ENCODE measurements at places on chromosomes 12 and 14.

DNA sequence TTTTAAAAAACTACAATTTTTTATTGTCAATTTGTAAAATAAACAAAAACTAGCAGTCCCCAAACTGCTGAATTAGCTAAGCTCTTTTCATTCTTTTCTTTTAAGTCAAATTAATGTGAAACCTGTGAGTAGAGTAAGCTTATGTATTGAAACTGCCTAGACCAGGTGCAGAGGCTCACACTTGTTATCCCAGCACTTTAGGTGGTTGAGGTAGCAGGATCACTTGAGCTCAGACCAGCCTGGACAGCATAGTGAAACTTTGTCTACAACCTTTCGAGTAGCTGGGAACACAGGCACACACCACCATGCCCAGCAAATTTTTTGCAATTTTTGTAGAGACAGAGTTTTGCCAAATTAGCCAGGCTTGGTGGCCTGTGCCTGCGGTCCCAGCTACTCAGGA lies 26.4 kb downstream of the SCFD1 start:
- DNase-seq = no peak

GRCh38 chr14:53044486-53044885 lies 93.6 kb upstream of the FERMT2 start:
- no peak for DNase-seq

GRCh38 chr14:64928239-64929013 lies 14.1 kb downstream of the GPX2 start:
- no peak for DNase-seq

DNA sequence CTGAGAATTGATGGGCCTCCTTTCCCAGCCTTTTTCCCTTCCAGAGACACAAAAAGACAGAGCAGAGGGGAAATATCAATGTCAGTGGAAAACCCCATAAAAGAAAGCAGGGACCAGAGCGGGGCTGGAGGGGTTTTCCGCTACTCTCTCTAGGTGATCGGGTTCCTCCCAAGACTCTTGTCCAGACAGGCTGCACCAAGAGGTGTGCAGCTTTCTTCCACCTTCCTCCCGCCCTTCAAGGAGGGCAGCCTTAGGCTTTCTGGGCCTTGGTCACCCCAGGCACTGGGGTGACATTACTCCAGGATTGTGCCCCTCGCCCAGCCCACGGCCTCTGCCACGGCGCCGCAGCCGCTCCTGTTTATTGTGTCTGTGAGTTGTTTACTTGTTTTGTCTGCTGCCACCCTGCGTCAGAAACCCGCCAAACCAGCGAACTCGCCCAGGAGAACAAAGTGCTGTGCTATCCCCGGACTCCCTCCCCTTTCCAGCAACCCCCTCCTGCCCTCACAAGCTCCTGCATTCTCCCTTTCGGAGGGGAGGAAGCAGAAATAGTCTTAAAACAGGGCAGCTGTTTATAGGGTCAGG lies 6.7 kb upstream of the HOXC6 start:
- no peak for DNase-seq

DNA sequence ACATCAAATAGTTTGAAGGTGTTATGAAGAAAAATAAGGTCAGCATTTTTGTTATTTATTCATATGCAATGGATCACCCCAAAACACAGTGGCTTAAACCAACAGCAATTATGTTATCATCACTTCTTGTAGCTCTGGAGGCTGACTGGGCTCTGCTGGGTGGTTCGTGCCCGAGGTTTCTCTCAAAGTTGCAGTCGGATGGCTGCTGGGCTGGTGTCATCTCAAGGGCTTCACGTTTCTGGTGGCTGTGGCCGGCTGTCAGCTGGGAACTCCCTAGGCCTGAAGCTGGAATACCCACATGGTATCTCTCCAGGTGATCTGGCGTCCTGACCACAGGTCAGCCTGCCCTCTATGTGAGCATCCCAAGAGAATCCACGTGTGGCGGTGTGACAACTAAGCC lies 12.0 kb downstream of the DIO3 start:
- DNase-seq = no peak

DNA sequence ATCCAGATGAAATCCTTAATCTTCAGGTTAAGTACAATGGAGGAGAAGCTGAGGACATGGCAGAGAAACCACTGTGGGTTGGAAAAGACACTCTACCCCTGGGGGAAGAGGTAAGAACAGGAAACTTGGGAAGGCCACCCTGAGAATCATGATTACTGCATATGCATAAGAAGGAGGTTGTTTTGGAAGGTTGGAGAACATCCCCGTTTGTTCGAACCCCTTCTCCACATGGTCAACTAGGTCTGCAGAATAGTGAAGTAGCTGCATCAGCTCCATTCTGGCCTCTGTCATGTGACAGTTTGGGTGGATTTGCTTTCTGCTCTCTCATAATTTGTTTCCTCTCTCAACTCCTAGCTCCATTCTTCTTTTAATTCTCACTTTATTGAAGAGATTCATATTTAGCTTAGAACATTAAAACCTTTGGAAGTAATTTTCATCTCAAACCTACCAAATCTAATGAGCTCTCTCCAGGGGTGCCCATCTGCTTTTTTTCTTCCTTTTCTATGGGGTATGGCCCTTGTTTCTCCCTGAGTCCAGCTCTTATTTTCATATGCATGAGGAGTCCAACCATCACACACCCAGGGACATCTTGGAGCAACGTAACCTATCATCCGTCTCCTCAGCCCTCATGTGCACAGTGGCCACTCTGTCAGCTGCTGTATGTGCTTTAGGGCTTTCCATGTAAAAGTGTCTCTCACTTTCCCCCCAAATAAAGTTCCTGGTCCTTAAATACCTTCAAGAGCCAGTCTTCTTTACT lies 820.3 kb downstream of the TMEM121 start:
- no peak for DNase-seq

DNA sequence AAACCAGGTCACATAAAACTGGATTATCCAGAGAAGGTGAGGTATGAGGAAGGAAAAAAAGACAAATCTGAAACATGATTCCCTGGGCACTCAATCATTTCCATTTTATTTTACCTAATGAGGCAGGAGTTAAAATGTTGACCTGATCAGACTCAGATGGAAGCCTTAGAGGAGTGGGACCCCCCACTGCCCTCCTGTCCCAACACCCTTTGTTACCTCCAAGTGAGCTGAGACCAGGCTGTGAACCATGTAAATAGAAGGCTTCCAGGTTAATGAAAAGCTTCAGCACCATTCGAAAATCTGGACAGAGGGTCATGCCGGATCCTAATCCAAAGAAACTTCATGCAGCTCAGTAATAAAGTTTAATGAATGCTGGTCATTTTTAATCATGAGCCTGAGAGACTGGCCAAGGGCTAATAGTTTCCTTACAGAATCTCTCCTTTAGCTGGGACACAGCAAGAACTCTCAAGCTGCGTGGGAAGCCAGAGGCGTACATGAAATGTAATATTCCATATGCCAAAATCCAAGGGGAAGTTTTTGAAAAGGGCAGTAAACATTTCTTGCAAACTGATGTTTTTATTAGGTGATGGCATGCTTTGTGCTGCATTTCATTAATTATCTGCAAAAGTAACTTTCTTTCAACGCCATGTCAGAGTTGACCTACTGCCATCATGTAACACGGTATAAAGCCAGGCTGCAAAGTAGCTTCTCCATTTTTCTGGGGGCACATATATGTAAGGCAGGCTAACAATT lies 183.0 kb downstream of the PAX9 start:
- no peak for DNase-seq

DNA sequence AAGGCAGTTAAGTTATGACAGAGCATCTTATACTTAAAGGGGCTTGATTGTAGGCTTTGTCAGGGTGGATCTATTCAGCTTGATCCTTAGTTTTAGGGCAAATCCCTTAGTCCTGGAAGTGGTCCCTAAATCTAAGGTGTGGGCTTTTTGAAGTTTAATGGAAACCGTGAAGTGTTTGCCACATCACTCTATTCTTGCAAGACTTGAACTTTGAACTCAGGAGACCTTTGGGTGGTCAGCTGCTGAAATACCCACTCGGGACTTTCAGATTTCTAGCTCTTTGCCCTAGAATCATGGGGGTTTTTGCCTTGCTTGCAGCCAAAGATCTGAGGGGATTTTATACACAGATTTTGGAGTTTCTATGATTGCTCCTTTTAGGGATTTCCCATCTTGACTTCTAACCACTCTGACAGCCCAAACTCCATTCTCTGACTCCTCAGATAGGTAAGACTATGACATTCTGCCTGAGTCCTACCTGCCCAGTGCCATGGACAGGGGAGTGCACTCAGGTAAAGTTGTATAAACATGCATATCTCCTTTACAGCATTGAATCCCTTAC lies 39.9 kb downstream of the SNAPC1 start:
- DNase-seq = no peak

DNA sequence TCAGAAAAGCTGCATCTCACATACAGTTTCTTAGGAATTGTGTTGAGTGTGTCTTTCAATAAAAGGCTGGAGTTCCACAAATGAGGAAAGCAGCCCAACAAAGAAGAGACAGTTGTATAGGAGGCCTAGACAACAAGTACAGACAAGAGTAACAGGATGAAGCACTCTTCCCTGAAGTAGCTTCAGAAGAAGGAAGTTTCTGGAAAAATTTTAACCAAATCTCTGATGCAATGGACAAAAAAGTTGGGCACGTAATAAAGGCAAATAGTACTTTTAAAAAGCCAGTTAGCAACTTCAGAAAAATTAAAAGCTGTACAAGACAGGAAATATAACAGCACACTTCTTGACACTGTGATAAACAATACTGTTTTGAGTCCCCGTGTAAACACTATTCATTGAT lies 134.1 kb upstream of the PLEKHG7 start:
- no peak for DNase-seq

GRCh38 chr12:98358144-98358543 lies 157.2 kb upstream of the TMPO start:
- DNase-seq = no peak

GRCh38 chr12:42128327-42128726 lies 16.3 kb downstream of the GXYLT1 start:
- DNase-seq = no peak

DNA sequence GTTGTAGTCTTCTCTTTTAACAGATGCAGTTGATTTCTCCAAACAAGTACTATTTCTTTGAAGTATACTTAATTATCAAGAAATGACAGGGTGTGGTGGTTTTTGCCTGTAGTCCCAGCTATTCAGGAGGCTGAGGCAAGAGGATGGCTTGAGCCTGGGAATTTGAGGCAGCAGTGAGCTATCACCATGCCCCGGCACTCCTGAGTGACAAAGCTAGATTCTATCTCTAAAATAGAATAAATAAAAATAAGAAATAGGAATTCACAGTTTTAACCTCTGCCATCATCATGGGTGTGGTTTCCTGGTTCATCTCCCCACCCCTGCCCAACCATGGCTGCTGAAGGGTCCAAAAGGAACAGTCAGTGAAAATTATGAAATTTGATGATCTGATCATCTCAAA lies 290.2 kb upstream of the FLRT2 start:
- no peak for DNase-seq

GRCh38 chr14:72419226-72419775 lies 474.6 kb downstream of the DPF3 start:
- DNase-seq = no peak

- no peak for DNase-seq
These were observed 413.8 kb upstream of the SOX5 start for GRCh38 chr12:24363177-24363754.

DNA sequence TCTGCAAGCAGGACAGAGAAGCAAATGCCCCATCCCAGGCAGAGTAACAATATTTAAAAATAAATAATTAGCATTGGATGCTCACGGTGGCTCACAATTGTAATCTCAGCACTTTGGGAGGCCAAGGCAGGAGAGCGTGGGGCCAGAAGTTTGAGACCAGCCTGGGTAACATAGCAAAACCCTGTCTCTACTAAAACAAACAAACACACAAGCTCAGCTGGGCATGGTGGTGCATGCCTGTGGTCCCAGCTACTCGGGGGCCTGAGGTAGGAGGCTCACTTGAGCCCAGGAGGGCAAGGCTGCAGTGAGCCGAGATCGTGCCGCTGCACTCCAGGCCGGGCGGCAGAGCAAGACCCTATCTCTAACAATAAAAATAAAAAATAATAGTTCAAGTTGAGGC lies 74.7 kb upstream of the NCOR2 start:
- DNase-seq = no peak

- peak; percentile 51 for DNase-seq
These were observed 12.4 kb upstream of the SMUG1 start for GRCh38 chr12:54201001-54201794.

- DNase-seq = no peak
These were observed 429.7 kb downstream of the EGLN3 start for GRCh38 chr14:33521192-33521591.

DNA sequence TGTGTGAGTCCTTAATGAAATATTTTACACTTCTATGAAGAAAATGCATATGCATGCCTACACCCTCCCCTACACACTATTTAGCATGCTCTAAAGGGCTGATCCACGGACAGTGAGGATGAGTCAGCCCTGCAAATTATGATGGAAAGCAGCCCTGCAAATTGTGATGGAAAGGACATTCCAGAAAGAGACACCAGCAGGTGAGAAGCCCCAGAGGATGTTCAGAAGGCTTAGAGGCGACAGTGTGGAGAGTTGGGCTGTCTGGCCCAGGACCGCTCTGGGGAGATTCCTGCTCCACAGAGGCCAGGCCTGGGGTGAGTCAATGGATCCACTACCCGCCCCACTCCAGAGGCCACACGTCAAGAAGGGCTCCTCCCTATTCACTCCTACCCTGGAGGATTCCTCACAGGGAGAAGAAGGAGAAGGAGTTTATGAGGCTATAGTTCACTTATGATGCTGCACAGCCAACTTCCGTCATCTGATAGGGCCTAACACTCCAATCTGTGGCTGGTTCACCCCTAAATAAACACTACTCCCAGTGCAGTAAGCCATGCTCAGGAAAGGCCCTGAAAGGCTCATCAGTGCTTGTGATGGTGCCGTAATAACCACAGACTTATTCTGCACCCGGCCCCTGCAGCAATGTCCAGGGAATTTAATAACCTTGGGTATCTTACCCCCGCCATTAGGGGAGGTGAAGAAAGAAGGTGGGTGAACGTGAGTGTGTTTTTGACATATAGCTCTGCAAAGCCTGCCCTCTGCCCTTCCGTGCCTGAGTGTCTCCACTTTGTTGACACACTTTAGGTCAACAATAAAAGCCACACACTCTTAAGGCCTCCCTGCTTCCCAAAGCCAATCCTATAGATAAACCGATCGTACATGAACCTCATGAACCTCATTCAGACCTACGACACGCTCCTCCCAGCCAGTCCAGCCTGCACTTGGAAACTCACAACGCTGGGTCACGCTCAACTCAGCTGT lies 46.4 kb downstream of the CLMN start:
- no peak for DNase-seq

GRCh38 chr12:115337693-115338543 lies 653.9 kb upstream of the TBX3 start:
- no peak for DNase-seq
